NB4 (cell line): ENCODE measurements at places on chromosomes 3 and 15.

GRCh38 chr3:106029954-106030626 lies 161.3 kb upstream of the CBLB start:
- no peak for DNase-seq

GRCh38 chr15:63809452-63809851 lies 24.3 kb downstream of the HERC1 start:
- peak; percentile 10 for DNase-seq

DNA sequence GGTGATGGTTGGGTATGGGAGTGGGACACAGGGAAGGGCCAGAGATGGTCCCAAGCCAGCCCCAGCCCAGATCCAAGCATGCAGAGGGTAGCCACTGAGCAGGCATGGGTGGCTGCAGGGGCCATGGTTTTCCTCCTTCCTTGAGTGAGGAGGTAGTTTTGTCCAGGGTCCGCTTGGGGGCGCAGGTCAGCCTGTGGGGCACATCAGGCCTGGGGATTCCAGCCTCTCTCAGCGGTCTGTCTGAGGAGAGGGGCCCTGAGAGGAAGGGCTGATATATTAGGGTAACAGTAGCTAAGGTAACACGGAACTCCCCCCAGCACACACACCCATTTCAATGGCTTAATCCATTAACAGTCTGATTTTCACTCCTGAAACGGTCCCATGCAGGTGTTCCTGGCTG lies 22.7 kb upstream of the LCTL start:
- DNase-seq: no peak

- DNase-seq: no peak
Observed at GRCh38 chr3:107272471-107272870, 104.8 kb upstream of the CCDC54 start.

DNA sequence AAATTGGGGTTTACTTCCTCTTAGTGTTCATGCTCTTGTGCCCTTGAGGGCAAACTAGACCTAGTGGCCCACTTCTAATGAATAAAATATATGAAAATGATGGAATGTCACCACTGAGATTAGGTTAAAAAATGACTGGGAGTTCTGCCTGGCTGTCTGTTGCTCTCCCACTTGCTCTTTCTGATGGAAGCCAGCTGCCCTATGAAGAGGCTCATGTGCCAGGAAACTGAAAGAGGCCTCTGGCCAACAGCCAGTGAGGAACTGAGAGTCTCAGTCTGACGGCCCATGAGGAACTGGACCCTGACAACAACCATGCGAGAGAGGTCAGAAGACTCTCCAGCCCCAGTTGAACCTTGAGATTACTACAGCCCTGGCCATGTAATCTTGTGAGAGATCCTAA lies 107.1 kb upstream of the FHIT start:
- no peak for DNase-seq

DNA sequence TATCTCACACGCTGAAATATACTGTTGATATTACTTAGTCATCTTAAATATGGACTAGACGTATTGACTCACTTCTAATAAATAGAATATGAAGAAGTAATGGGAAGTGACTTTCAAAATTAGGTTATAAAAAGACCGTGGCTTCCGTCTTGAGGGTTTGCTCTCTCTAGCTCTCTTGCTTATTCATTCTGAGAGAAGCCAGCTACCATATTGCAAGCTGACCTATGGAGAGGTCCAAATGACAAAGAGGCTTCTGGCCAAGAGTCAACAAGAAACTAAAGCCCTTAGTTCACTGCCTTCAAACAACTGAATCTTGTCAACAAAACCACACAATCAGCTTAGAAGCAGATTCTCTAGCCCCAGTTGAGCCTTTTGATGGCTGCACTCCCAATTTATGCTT lies 46.1 kb downstream of the SLC9C1 start:
- no peak for DNase-seq

DNA sequence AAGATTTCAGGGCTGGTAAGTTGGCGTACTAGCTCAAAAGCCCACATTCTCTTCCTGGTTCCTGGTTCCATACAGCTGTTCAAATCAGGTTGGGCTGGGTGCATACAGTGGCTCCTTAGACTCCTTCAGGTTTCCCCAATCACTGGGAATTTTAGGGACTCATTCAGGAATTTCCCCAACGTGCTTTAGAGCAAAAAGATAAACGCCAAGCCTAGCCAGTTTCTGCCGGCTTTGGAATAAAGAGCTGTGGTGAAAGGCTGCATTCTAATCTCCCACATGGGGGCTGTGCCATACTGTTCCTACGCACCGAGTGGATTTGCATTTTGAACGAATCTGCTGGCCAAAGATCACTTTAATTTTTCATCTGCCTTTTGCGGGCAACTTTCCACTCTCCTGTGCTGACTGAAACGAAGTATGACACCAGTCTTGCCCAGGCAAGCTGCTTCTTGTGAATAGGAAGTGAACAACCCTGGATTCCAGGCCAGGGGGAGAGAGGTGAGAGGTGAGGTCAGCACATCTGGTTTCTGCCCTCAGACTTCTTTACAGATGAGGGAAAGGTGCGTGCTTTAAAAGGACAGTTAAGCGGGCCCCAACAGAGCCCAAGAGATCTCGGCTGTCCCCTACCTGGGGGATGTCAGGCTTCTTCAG lies 184.2 kb upstream of the PDZRN3 start:
- DNase-seq: no peak

DNA sequence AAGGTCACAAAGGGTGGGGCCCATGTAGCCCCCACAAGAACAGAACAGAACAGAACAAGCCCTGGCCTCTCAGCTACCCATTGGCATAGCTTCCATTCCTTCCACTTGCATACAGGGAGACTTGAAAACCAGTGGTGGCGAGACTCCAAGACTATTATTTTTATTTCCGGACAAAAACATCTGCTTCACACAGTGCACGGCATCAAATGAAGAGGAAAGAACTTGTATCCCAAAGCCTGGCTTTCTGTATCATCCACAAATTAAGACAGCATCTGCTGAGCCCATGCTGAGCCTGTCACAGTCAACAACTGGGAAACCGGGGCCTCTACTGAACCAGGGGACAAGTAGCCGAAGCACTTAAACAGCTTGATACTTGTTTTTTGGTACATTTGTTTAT lies 56.0 kb downstream of the CLEC3B start:
- DNase-seq: no peak

DNA sequence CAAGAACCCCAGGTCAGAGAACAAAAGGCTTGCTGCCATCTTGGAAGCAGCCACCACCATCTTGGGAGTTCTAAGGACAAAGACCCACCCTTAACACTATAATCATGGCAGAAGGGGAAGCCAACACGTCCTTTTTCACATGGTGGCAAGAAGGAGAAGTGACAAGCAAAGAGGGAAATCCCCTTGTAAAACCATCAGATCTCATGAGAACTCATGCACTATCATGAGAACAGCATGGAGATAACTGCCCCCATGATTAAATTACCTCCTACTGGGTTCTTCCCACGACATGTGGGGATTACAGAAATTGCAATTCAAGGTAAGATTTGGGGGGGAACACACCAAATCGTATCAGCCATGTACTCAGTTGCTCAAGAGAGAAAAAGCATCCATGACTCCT lies 21.1 kb upstream of the GBE1 start:
- no peak for DNase-seq

- DNase-seq: no peak
Observed at GRCh38 chr15:99257107-99257750, 5.9 kb downstream of the LRRC28 start.

- DNase-seq: peak; percentile 76
Observed at GRCh38 chr15:79007066-79007465, 62.2 kb upstream of the CTSH start.

DNA sequence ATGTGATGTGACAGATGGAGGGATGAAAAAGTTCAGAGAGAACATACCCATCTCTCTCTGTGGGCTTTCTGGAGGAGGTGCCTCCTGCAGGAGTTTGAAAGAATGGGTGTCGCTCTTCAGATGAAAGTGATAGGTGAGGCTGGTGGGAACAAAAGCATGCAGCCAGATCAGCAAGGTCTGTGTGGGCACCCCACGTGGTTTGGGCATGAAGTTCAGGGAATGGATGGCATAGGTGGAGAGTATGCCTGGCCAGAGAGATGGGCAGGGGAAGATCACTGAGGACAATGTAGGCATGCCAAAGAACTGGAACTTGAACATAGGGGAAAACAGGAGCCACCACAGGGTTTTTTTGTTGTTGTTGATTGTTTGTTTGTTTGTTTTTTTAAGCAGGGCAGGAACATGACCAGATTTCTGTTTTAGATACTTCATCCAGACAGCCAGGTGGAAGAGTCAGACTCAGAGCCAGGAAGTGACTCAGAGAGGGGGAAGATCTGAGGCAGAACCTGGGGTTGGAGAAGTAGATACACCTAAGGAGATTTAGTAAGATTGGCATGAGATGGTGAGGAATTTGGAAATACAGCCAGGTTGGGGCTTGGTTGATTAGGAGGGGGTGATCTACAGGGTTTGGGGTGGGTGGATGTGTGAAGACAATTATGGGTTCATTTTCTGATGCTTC lies 64.8 kb upstream of the CLSTN2 start:
- no peak for DNase-seq

GRCh38 chr15:64197425-64197824 lies 34.6 kb upstream of the PPIB start:
- no peak for DNase-seq

GRCh38 chr3:147412917-147413685 lies 3.9 kb downstream of the ZIC1 start:
- DNase-seq: no peak

DNA sequence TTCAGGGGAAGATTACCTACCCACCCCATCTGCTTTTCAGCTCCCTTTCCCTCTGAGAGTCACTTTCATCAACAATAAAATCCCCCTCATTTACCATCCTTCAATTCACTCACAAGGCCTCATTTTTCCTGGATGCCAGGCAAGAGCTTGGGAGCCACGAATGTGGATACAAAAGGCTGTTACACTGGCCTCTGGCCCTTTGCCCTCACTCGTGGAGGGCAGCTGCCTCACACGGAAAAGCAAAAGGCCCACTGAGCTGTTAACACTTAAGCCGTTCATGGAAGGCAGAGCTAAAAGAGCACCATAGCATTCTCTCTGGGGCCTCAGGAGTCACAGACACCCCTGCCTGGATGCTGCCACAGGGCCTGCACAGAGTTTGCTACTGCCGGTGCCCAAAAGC lies 102.4 kb upstream of the TUSC7 start:
- no peak for DNase-seq

DNA sequence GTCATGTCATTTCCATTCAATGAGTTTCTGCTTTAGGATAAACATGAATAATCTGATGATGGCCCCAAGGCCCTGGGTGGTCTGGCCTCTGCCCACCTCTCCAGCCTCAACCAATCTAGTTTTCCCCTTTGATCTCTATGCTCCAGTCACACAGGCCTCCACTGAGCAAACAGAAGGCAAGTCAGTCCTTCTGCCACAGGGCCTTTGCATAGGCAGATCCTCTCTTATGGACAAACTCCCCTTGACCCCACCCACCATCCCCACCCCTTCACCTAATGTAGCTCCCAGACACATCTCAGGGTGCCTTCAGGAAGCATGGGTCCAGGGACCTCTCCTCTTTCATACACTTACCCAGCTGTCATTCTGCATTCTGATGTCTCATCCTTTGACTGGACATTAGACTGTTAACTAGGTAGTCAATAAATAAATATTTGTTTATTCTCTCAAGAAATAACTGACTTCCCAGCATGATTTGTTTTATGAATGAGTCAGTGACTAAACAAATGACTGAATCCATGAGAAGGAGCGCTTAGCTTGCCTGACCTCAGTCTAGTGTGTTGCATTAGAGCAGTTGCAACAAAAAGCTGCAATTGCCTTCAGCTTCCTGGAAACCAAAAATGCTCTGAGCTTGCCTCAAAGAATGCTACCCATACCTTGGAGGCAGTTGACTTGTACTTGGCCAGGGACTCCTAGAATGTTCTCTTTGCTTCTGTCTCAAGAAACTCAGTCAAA lies 386.6 kb upstream of the WNT5A start:
- no peak for DNase-seq

GRCh38 chr15:87154761-87155160 lies 1075.1 kb downstream of the AGBL1 start:
- no peak for DNase-seq

- peak; percentile 61 for DNase-seq
Observed at GRCh38 chr3:12462159-12462947, 21.9 kb upstream of the TSEN2 start.

DNA sequence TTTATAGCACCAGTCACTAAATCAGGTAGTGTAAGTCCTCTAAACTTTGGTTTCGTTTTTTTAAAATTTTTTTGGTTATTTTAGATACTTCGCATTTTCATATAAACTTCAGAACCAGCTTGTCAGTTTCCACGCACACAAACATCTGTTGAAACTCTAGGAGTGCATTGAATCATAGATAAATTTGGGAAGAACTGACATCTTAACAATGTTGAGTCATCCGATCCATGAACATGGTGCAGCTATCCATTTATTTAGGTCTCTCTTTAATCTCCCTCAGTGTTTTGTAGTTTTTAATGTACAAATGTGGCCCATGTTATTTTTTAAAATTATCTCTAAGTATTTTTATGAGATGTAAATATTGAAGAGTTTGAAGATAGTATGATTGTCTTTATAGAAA lies 17.7 kb downstream of the TICRR start:
- DNase-seq: no peak

DNA sequence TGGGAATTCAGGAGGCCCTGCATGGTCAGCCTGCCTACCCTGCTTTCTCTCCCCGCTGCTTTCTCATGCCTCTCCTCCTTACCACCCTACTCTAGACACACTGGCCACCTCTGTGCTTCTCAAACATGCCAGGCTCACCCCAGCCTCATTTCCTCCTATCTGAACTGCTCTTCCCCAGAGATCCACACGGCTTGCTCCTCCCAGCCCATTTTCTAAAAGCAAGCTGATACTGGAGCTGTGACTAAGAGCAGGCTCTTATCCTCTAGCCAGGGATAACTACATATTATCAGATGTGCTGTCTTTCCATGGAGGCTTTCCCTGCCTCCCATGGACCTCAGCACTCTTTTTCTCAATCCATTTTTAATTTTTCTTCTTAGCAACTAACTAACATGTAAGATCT lies 85.9 kb downstream of the BOC start:
- DNase-seq: no peak

DNA sequence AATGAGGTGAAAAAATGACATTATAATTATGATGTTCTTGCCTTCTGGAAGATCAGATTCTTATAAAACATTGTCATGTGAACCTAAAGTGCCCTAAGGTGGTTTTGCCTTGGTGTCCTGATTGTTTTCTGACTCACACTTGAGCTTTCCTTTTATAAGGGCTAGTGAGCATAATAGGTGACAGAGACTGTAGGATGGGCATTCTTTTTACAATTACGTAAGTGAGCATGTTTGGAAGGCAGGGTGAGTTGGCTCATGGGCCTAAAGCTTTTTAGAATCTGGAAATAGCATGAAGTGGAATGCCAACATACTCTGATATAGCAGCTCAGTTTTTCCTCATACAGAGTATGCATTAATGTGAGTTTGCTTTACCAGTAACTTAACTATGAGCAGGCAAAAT lies 41.2 kb downstream of the CRYBG3 start:
- DNase-seq: no peak

- no peak for DNase-seq
Observed at GRCh38 chr3:135349254-135349948, 554.3 kb downstream of the EPHB1 start.
